ENCODE measurements at places on chromosomes 4 and X.

- no peak for DNase-seq
Observed at GRCh38 chr4:156909010-156909409, 62.6 kb downstream of the PDGFC start.

DNA sequence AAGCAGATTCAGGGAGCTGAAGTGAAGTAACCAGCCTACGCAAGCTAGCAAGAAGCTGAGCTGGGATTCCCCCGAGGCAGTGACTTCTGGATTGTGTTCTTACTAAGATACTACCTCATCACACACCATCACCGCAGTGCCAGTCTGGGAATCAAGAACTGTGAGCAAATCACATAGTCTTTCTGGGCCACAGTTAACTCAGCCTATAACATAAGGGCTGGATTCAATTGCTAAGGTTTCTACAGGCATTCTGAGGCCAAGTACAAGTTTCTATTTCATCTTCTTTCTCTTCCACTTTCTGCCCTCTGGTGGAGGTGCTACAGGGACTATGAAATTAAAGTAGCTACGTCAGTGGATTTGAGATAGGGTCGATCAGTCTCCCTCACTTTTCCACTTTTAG lies 1.4 kb upstream of the CORIN start:
- no peak for DNase-seq

GRCh38 chr4:154984616-154985015 lies 203.5 kb downstream of the RBM46 start:
- no peak for DNase-seq

DNA sequence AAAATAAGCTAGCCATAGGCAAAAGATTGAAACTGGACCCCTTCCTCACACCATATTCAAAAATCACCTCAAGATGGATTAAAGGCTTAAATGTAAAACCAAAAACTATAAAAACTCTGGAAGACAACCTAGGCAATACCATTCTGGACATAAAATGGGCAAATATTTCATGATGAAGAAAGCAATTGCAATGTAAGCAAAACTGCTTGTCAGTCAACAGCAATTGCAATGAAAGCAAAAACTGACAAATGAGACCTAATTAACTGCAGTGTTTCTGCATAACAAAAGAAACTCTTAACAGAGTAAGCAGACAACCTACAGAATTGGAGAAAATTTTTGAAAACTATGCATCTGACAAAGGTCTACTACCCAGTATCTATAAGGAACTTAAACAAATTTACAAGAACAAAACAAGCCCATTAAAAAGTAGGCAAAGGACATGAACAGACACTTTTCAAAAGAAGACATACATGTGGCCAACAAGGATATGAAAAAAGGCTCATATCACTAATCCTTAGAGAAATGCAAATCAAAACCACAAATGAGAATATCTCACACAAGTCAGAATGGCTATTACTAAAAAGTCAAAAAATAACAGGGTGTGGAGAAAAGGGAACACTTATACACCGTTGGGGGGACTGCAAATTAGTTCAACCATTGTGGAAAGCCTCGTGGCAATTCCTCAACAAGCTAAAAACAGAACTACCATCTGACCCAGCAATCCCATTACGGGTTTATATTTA lies 46.7 kb downstream of the CFAP299 start:
- no peak for DNase-seq

DNA sequence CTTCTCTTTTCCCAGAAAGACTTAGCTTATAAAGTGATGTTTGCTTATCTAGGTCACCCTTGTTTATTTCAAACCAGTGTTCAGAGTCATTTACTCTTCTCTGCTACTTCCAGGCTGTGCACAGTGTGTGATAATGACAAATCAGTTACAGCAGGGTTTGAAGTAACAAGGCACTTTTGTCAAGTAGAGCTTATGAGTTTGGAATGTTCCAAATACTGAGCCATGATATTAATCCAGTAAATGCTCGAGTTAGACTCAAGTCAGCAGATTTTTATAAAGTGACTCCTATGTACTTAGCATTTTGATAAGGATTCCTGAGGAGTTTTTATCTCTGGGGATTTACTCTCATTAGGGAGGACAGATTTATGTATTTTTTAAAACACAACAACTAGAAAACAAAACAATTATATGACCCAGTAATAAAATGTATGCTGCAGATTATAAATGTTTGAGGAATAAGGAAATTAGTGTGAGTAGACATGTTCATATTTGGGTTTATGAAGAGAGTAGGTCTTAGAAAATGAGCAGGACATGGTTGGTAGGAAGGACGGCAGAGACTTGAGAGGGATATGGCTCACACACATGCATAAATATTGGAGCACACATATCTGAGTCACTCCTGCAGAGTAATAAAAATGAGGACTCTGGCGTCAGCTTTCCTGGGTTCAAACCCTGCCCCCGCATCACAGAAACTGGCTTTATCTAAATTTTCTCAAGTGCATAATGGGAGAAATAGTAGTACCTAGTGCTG lies 271.2 kb downstream of the FBXO8 start:
- DNase-seq, result no peak

GRCh38 chr4:53545942-53546581 lies 45.2 kb downstream of the LNX1 start:
- DNase-seq, result no peak

DNA sequence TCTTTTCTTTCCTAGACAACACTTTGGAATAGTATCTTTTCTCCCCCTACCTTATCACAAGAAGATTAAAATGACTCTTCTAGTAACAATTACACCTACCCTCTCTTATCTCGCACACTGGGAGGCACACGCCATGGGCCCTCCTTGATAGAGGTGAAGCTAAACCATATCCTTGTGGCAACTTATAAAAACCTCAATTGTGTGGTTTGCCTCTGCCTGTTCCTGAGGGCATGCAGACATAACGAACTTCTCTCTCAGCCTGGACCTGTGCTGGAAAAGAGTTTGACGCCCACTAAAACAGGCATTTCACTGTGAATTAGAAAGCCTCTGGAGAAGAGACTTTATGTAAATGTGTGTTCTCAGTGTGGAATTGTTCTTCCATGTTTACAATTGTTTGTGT lies 141.2 kb downstream of the NDST3 start:
- DNase-seq, result no peak

DNA sequence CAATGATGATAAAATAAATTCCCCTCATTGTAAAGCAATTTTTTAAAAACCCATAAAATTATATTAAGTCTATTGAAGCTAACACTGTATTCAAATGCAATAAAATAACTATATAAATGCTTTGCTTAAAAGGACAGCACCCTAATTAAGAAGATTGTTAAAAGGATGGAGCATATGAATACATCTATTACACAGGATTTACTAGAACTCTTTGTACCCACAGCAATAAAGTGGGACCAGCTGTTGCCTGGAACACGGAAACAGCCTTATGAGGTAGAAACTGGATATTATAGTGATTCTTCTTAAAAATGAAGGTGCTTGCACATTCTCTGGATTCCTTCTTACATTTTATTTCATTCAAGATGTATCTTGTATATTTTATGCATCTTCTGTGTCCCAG lies 298.7 kb upstream of the KLF3 start:
- DNase-seq, result no peak

GRCh38 chr4:88398381-88398780 lies 19.7 kb downstream of the HERC6 start:
- no peak for DNase-seq

DNA sequence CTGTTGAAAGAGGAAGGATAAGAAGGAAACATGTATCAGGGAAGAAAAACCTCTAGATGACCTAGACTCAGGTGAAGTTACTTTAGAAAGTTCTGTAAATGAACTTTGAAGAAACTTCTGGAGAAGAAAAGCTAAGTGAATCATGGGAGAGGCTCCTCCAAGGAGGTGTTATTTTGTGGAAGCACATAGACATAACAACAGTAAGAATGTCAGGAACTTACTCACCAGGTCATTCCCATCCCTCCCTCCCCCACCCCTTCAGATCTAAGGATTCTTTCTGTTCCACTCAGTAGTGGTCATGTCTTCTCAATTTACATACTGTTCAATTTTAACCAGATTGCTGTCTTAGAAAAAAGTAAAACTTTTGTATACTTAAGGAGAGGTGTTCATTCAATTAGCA lies 310.5 kb upstream of the DDX53 start:
- DNase-seq, result no peak

- no peak for DNase-seq
Observed at GRCh38 chr4:153497988-153498967, 32.1 kb downstream of the TMEM131L start.

- DNase-seq, result no peak
Observed at GRCh38 chr4:48138936-48139335, 4.9 kb upstream of the TXK start.

GRCh38 chr4:153249199-153250041 lies 45.2 kb downstream of the TRIM2 start:
- peak; percentile 69 for DNase-seq

GRCh38 chr4:182062458-182062857 lies 180.7 kb upstream of the TENM3 start:
- DNase-seq, result no peak

GRCh38 chrX:111041018-111041462 lies 55.0 kb upstream of the PAK3 start:
- no peak for DNase-seq

DNA sequence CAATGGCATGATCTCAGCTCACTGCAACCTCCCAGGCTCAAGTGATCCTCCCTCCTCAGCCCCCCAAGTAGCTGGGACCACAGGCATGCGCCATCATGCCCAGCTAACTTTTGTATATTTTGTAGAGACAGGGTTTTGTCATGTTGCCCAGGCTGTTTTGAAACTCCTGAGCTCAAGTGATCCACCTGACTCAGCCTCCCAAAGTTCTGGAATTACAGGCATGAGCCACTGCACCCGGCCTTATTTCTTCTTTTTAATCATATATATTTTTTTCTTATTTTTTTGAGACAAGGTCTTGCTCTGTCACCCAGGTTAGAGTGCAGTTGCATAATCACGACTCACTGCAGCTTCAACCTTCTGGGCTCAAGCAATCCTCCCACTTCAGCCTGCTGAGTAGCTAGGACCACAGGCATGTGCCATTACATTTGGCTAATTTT lies 184.0 kb downstream of the TSPAN5 start:
- DNase-seq, result no peak

DNA sequence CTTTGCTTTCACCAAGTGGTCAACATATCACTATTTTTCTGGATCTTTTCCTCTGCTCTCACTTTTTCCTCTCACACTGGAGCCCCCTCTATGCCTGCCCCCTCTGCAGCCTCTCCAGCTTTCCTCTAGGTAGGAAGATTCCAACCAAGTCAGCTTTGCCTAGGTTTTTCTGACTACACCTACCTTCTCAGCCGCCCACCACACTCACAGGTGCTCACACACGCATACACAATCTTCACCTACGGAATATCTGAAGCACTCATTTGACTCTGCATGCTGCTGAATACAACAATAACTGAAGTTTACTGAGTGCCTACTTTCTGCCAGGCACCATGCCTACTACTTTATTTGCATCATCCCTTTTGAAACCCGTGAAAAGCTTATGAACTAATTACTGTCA lies 328.0 kb downstream of the PPP3CA start:
- no peak for DNase-seq

GRCh38 chrX:133523081-133523487 lies 107.8 kb upstream of the GPC4 start:
- DNase-seq, result no peak

DNA sequence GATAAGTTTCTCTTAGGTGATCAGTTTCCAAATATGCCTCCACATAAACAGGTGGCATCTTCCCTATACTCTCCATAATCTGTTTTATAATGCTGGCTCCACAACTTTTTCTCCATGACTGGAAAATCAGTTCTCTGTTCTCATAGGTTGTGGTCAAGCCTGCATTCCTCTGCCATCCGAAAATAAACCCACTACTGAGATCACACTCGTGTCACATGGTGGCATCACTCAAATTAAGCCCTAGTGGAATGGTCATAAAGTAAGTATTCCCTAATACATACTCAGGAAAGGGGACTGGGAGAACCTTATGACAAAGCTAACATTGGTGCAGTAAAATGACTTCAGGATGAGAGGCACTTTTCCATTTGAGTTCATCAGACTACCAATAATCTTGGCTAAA lies 37.6 kb downstream of the MAGED4B start:
- no peak for DNase-seq
